Gastroesophageal sphincter (tissue), 4 donors: ENCODE measurements at places on chromosomes 12 and 14. TPM values are rescaled to one million over a fixed set of nuclear protein-coding genes. Genes with fewer than 3 reads are reported as not detected.

DNA sequence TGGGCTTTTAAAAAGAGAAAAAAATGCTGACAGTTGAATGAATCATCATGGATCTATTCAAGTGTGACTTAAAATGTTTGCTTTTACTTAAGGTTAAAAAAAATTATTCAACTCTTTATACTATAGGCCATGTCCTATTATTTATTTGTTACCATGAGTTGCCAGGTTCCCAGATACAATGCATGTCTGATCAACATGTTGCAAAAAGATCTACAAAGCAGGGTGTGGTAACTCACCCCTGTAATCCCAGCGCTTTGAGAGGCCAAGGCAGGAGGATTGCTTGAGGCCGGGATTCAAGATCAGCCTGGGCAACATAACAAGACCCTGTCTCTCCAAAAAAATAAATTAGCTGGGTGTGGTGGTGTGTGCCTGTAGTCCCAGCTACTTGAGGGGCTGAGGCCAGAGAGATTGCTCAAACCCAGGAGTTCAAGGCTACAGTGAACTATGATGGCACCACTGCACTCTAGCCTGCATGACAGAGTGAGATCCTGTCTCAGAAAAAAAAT lies 460.8 kb downstream of the BCAT1 start:
- peak; percentile 87 for ATAC-seq

- peak; percentile 27 for ATAC-seq
Observed at GRCh38 chr12:94615260-94616181, 34.8 kb downstream of the TMCC3 start.

- no peak for ATAC-seq
Observed at GRCh38 chr12:80415466-80415865, 28.6 kb upstream of the PTPRQ start.

The RPS6KA5 gene
- 48.6 TPM for total RNA-seq

DNA sequence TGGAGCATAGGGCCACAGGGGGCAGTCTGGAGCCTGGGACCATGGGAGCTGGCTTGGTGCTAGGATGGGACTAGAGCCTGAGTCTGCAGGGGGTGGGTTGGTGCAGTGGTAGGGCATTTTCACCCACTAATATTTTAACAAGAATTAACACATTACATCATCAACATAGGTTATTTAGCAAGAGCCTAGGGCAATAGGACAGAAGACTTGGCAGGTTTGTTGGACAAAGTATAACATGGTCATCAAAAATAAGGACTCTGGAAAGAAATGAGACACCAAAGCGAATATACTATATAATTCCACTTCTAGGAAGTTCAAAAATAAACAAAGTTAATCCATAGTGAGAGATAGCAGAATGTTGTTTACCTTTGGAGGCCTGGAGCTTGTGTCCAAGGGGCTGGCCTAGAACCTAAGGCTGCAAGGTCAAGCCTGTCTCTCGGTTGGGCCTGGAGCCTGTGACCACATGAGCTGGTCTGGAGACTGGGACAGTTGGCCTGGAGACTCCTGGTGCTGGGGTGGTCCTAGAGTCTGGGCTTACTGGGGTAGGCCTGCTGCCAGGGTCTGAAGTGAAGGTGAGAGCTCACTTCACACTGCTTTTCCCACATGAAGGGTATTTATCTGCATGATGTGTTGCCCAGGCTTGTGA lies 28.1 kb upstream of the CNOT2 start:
- ATAC-seq = no peak

- peak; percentile 43 for ATAC-seq
Observed at GRCh38 chr14:51082349-51082748, 12.6 kb downstream of the TRIM9 start.

The RTL1 gene
- 0.31 TPM for total RNA-seq

GRCh38 chr14:73467377-73467776 lies 9.0 kb upstream of the NUMB start:
- ATAC-seq = no peak

GRCh38 chr12:110012137-110012536 lies 12.9 kb downstream of the ANKRD13A start:
- ATAC-seq = no peak

GRCh38 chr12:62578726-62579125 lies 112.1 kb downstream of the MON2 start:
- no peak for ATAC-seq

DNA sequence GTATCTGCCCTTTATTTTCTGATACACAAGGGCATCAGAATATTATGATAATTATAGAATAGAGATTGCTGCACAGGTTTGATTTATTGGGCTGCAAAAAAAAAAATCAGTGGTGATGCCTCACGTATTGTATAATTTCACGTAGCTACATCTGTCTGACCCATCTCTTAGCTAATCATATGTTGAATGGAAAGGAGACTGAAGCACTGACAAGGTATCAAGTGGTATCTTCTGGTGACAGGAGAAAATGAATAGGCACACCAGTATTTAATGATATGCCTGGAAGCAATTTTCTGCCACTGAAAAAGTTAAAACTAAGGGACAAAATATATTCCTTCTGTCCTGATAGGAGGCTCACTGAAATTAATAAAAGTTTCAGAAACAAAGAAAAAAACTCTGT lies 837.2 kb upstream of the FBXO33 start:
- no peak for ATAC-seq

DNA sequence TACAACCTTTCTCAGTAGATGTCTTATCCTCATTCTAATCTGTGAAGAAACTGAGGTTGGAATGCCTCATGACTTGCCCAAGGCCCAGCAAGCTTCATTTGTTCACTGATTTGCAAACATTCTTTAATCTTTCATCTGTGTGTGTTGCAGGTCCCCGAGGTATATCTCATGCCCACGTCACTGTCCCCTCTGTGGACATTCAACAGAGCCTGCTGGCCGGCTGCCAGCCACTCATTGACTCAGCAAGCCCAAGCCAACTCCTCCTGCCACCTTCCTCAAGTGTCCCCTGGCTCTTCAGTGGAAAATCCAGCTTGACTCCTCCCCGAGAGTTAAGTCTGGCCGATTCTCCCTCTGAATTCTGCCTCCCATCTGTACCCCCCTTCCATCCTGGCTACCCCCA lies 1.9 kb upstream of the DCAF4 start:
- no peak for ATAC-seq

The RFLNA gene
- 1.2 TPM for total RNA-seq

DNA sequence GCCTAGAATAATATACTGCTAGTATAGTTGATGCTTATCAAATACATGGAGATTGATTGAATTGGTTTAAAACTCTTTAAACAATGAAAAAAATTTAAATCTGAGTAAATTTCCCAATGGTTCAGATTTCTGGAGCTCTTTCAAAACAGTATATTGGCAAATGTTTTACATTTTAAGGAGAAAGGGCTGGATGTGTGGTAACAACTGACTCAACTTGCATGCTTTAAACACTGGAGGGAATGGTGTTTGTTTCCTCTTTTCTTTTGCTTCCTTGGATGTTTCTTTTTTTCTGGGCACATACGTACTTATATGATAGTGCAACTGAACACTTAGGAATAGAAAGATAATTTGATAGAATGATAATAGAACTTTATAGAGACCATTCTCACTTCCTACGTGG lies 73.8 kb upstream of the RFX4 start:
- ATAC-seq = no peak

GRCh38 chr12:51669996-51670395 lies 79.0 kb downstream of the SCN8A start:
- no peak for ATAC-seq

The ADGRD1 gene
- total RNA-seq = 43.4 TPM

The CLEC4C gene
- not detected for total RNA-seq

DNA sequence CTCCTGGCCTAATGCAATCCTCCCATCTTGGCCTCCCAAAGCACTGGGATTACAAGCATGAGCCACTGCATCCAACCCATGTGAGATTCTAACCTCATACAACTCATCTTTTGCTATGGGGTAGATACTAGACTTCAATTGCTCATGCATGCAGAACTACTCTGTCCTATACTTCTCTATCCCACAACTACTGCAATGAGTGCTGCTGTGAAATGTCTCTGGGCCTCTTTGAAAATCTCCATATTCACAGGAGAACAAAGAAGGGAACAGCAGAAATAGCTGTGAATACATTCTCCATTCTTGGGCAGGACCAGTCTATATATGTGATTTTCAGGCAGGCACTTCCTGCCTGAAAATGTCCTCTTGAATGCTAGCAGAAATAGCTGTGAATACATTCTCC lies 220.7 kb upstream of the GRIP1 start:
- no peak for ATAC-seq

The HOXC4 gene
- 0.69 TPM for total RNA-seq
